ENCODE measurements at places on chromosomes 2 and 18.

DNA sequence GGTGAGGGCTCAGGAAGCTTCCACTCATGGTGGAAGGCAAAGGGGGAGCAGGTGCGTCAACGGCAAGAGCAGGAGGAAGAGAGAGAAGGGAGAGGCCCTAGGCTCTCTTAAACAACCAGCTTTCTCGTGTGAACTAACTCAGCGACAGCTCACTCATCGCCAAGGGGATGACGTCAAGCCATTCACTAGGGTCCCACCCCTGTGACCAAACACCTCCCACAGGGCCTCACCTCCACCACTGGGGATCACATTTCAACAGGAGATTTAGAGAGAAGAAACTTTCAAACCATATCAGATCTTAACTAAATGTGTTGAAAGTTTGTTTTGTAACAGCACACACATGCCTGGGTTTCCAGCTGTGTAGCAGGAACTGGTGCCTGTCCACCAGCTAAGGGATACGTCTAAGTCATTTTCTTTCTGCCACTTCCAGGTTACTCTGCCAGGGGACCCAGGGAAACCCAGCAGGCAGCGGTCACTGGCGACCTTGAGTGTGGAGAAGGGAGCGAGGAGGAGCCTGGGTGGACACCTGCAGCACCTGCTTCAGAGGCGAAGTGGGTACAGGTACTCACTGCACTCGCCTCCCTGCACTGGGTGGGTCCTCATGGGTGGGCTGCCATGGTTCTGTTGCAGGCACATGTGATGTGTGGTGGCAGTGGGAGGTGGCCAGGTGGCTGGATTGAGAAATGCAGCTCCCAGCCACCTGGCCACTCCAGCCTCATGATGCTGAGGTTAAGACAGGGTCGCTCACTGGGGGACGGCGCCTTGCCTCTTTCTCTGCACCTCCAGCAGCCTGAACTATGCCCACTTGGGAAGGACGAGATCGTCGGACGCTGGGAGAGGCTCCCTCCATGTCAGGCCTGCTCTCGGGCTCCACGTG, 8.4 kb upstream of the GPC1 start:
- no peak for DNase-seq

DNA sequence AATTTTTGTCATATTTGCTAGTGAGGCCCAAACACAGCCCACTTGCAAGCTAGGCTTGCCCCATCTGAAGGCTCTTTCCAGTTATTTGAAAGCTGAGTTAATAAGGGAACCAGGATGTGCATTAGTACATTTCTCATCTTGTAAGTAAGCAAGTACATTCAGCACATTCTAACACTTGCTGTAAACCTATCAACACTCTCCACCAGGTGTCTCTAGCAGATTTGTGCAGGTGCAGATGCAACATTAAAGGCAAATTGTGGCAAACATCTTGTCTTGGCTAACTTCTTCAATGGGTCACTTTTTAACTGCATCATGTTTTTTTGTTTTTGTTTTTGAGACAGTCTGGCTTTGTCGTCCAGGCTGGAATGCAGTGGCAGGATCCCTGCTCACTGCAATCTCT, 25.3 kb upstream of the MFSD6 start:
- no peak for DNase-seq

DNA sequence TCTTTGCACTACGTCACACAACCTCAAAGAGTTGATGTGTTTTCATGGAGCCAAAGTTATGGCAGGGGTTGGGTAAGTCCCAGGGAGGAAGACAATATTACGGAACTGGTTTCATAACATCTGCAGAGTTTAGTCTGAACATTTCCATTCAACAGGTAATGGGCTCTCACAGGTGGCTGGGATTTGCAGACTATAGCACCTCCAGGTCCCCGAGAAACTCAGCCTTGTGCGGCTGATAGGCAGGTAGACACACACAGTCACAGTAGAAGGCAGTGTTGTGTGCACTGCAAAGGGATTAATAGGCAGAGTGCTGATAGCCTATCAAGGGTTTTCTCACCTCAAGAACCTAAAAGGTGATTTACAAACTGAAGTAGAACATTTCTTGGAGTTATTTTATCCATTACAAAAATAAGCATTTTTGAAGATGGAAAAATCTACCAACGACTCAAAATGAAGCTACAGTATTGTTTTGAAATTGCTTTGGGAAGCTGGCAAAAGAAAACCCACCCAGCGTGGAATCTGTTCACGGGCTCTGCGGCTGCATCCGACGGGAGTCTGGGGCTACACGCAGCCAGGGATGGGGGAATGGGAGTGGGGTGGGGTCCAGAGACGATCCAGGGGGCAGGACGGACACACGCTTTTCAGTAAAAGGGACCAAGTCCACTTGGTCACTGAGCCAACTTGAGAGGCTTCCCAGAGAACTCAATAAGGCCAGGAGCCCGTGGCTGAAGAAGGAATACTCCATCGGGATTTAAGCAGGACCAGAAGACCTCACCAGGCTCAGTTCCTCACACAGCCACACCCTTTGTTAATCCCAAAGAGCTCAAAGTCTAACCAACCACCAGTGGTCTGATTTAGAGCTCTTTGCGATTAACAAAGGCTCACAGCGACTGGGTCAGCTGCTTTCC, 82.9 kb downstream of the CHRNA1 start:
- no peak for DNase-seq

- DNase-seq: no peak
Measured at GRCh38 chr2:192513575-192513974, 318.8 kb upstream of the TMEFF2 start.

- no peak for DNase-seq
Measured at GRCh38 chr18:45588376-45589355, 26.6 kb upstream of the SLC14A2 start.

DNA sequence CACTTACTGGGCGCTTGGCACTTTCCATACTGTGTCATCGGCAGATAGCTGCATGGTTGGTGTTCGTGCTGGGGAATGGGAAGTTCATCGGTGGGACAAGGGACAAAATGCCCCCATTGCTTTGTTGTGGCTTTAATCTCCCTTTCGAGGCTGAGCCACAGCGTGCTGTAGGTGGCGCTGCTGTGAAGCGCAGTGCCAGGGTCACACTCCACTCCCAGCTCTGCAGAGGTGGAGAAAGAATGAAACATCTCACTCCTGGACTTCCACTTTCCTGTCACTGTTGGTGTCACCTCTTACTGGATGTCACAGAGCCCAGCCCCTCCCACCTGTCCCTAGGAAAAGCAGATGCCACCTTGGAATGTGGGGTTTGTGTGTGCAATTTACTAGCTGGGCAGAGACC, 8.7 kb downstream of the TYMS start:
- no peak for DNase-seq

GRCh38 chr18:48541026-48541746, 2.4 kb downstream of the CTIF start:
- DNase-seq: no peak

DNA sequence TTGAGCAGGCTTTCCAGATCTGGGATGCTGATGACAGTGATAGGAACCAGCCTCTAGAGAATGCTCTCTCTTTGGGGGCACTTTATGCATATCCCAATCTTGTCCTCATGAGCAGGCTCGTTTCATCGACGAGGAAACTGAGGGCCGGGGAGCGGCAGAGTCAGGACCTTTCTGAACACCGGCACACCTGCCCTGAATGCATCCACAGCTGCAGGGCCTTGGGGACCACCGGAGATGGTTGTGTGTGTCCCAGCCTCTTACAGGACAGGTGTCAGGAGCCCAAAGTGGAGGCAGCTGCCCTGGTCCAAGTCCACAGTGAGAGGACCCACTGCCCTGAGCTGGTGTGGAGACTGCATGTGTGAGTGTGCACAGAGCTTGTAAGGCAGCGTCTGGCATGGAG, 47.6 kb upstream of the FAHD2A start:
- DNase-seq: no peak

- DNase-seq: no peak
Measured at GRCh38 chr2:178256382-178257042, 62.2 kb downstream of the OSBPL6 start.

GRCh38 chr2:203734276-203734983, 28.0 kb downstream of the CD28 start:
- DNase-seq: no peak

DNA sequence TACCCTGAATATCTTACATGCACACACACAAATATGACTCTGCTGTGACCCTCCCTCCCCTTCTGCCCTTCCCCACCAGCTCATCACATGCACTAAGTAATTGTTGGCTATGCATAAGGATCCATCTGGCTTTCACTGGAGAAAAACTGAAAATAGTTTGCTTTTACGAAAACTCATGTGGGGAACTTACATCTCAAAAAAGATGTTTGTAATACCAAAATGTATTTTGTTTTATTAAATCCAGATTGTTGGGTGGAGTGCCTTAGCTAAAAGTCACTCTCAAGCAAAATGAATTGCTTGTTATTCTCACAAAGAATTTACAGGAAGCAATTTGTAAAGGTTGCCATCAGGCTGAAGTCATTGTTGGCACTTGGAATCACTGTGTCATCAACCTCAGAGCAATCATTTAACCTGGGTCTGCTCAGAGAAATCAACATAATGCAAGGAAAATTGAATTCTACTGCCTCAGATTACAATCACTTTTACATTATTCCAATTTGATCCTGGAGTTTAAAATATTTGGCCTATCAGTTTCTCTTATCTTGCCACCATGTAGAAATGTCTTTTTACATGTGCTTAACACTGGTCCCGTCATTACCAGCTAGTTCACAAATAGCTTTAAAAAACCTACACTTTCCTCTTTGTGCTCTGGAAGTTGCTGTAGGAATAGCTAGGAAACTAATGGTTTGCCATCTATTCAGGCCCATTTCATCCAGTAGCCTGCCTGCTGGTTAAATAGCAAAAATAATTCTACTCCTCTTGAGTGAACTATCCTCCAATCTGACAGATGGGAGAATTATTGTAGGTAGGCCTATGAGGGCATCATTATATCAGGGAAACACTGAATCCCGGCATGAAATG, 90.3 kb upstream of the TMEM17 start:
- DNase-seq: no peak

DNA sequence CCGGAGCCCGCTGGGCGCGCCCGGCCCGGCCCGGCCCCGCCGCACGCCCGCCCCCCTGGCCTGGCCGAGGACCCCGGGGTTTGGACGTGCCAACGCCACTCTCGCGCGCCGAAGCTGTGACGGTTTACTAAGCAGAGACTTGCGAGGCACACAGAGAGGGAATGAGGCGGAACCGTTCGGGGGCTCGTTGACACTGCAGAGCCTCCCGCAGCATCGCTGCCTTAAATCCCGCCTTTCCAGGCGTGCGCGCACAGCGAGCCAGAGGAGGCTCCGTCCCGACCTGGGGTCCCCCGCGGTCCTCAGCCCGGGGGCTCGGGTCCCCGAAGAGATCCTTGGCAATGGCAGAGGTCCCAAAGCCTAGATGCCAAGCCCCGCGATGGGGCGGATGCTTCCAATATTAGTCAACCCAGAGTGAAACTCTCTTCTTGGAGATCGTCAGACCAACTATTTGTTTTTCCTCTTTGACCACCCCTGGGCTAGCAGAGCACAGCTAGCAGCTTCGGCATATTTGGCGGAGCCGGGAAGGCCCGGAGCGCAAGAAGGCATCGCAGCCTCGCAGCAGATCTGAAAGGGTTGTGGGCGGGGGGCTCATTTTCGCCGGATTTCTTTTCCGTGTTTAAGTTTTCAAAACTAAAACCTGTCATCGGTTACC, at the start of gene ZNF385B:
ZNF385B (minus strand) TSS at position 197 of the 652 bp plus-strand sequence.
- DNase-seq: no peak

DNA sequence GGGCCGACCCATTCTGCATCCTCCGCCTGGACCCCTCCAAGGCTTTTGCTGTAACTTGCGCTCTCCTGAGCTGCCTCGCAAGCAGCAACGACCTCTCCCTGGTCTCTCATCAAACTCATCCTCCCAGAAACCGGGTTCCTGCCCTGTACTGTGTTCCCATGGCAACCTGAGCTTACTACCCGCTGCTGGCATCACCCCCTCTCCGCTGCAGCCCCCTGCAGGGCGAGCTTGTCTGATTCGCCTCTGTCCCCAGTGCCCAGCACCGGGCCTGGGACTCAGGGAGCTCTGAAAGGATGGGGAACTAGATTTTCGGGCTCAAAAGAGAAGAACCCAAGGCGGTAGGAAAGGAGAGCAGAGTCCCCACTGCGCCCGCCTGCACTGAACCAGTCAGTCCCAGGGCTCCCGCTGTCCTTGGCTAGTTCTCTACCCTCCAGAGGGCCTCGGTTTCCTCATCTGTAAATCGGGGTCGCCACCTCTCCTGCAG, 463 bp downstream of the HS1BP3 start:
- DNase-seq: no peak

GRCh38 chr2:204550751-204551511, 5.7 kb downstream of the PARD3B start:
- DNase-seq: no peak

DNA sequence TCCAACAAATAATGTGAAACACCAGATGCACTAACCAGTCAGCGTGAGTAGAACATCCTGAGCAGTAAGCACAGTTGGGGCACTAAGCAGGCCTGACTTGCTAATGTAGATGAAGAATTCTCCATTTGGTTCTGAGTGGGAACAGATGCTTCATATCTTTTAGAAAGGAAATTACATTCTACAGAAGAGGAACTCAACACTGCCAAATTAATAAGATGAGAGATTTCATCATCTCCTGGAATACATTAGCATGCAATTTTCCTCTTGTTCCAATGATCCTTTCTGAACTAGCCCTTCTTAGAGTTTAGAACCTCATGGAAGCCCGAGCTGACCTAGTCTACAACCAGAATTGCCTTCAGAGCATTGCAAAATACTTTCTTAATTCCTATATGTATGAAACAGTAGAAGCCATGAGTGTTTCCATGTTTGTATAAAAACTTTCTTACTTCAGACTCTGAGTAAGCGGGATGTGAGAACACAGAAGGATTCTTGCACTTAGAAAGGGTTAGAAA, 34.8 kb downstream of the COL5A2 start:
- DNase-seq: no peak

DNA sequence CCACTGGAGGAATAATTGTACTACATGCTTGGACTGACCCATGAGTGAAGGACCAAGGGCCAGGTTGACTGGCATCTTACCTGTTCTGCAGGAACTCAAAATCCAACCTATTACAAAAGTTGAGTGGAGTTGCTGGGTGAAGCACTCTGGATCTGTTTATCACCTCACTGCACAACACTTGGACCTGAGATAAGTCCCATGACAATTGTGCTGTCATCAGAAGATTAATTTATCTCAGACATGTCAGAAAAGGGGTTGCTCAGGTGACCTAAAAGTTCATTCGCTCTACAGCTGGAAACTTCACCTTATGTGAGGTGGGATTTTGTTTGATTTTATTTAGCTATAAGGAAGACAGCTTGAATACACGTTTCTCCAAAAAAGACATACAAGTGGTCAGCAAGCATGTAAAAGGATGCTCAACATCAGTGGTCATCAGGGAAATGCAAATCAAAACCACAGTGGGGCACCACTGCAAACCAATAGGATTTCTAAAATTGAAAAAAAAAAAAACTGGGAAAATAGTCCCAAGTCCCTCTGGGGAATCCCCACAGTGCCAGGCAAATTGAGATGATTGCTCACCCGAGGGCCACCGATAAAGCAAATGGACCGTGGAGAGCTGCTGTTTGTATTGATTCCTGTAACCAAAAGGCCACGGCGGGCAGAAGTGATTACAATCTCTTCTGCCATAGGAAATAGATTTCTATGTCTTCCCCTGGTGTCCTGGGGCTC, 65.8 kb upstream of the SLC35F5 start:
- DNase-seq: no peak

- no peak for DNase-seq
Measured at GRCh38 chr2:152585830-152586484, 131.3 kb downstream of the PRPF40A start.

Measured in cortex of kidney (tissue), 1 donor.